Stimulated activated CD4-positive, alpha-beta T cell treated with anti-CD3 and anti-CD28 coated beads, Interleukin-15, amount 100 ng/mL, for 1 hour (primary cell): ENCODE measurements at places on chromosomes 4 and X.

- no peak for DNase-seq
Observed at GRCh38 chrX:137194164-137194563, 160.4 kb upstream of the GPR101 start.

- no peak for DNase-seq
Observed at GRCh38 chr4:2320152-2320551, 58.2 kb upstream of the MXD4 start.

GRCh38 chr4:95272036-95272435 is 276.7 kb downstream of the UNC5C start:
- DNase-seq: no peak

- no peak for DNase-seq
Observed at GRCh38 chr4:4759883-4760282, 99.6 kb upstream of the MSX1 start.

DNA sequence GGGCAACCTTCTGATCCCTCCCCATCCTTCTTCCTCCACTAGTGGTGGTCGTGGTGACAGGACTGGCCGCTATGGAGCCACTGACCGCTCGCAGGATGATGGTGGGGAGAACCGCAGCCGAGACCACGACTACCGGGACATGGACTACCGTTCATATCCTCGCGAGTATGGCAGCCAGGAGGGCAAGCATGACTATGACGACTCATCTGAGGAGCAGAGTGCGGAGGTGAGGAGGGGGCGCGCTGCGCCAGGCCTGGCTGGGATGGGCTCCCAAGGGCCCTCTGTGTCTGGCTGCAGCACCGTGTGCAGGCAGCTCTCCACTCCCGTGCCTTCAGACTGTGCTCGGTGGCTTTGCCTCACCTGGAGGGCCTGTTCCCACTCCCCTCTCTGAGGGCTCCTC is 24.3 kb downstream of the RBM10 start:
- DNase-seq: no peak

GRCh38 chr4:83572848-83573247 is 36.9 kb downstream of the GPAT3 start:
- no peak for DNase-seq

DNA sequence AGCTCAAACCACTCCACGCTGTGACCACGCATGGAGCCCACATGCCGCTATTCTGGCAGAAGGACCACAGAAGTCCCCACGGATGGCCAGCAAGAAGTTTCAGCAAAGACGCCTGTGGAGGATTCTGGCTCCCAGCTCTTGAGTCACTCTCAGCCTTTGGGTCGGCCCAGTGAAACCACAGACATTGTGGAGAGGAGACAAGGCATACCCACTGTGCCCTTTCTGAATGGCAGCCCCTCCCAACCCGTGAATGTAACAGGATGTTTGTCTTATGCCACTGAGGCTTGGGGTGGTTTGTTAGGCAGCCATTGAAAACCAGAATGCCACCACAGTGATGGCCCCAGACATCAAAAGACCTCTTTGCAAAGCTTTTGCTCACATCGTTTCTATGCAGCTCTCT is 42.7 kb downstream of the ABLIM2 start:
- DNase-seq: no peak

- no peak for DNase-seq
Observed at GRCh38 chr4:94653984-94654609, 103.7 kb upstream of the BMPR1B start.

- no peak for DNase-seq
Observed at GRCh38 chr4:48205107-48205506, 64.5 kb downstream of the TEC start.

- no peak for DNase-seq
Observed at GRCh38 chr4:621296-622070, 3.9 kb upstream of the PDE6B start.

- DNase-seq: no peak
Observed at GRCh38 chr4:148225639-148226038, 216.6 kb downstream of the NR3C2 start.

GRCh38 chr4:145486603-145487002 is 5.0 kb downstream of the SMAD1 start:
- no peak for DNase-seq

- DNase-seq: no peak
Observed at GRCh38 chr4:123349421-123350190, 47.0 kb upstream of the SPRY1 start.

GRCh38 chr4:187016101-187016500 is 292.4 kb upstream of the FAT1 start:
- no peak for DNase-seq

GRCh38 chrX:19846995-19847790 is 40.2 kb downstream of the SH3KBP1 start:
- no peak for DNase-seq

- DNase-seq: no peak
Observed at GRCh38 chr4:53563824-53564223, 27.5 kb downstream of the LNX1 start.

- peak; percentile 49 for DNase-seq
Observed at GRCh38 chr4:183098723-183099536, at the start of gene WWC2. Gene WWC2, plus strand, starts transcription at chr4:183099257. Its CDS starts 235 bp downstream, at chr4:183099492.

- DNase-seq: no peak
Observed at GRCh38 chr4:150209140-150209829, 131.0 kb downstream of the DCLK2 start.

GRCh38 chr4:155491336-155492120 is 114.8 kb upstream of the MAP9 start:
- no peak for DNase-seq

GRCh38 chr4:83178029-83178428 is 63.5 kb upstream of the PLAC8 start:
- DNase-seq: no peak

- no peak for DNase-seq
Observed at GRCh38 chr4:123649250-123649644, 252.7 kb downstream of the SPRY1 start.

GRCh38 chr4:188987011-188987410 is 847.8 kb downstream of the TRIML1 start:
- no peak for DNase-seq

GRCh38 chr4:186137196-186137794 is 32.8 kb downstream of the FAM149A start:
- DNase-seq: no peak

DNA sequence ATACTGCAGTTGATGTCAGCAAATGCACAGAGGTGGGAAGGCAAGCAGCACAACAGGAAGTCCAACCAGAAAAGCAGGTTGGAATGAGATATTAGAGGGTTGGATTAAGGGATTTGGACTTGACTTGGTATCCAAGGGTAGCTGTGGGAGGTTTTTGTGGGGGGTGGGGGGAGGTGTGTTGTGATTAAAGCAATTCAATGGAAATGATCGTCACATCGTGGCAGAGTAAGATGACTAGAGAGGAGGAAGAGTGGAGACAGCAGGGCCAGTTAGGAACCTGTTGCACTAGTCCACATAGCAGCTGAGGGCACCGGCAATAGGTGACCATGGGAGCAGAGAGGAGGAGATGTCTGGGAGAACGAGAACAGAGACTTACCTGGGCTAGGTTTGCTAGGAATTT is 2.4 kb downstream of the SLC25A43 start:
- no peak for DNase-seq

DNA sequence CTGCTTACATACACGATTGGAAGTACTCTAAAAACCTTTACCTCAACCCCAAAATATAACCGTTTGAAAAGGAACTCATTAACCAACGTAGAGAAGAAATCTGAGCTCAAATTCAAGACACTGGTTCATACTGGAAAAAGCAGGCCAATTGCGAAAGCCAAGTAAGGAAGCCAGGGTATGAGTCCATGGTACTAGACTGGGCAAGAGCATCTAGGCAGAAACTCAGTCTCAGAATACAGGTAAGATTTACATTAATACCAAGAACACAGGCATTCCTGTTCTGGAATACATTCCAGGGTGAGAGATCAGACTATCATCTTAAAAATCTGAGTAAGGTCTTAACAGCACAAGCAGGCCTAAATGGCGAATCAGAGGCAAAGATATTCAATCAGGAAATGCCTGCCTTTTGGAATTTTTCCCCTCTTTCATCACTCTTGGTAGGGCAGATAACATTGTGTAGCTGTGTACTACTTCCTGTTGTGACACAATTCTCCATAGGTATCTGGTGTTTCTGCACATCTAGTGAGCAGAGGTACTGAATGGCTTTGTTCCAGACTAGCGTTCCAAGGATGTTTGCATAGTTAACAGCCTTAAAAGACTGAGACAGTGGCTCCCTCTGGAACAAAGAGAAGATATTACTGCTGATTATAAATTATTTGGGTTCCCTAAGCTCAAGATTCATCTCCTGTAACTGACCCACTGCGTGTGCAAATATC is 311.3 kb downstream of the PCDH19 start:
- DNase-seq: no peak

- no peak for DNase-seq
Observed at GRCh38 chr4:15455290-15455689, 14.4 kb upstream of the CC2D2A start.
